Stimulated activated naive CD8-positive, alpha-beta T cell treated with anti-CD3 and anti-CD28 coated beads, Interleukin-15, amount 100 ng/mL, for 72 hours (primary cell): ENCODE measurements at places on chromosomes 5 and 9.

DNA sequence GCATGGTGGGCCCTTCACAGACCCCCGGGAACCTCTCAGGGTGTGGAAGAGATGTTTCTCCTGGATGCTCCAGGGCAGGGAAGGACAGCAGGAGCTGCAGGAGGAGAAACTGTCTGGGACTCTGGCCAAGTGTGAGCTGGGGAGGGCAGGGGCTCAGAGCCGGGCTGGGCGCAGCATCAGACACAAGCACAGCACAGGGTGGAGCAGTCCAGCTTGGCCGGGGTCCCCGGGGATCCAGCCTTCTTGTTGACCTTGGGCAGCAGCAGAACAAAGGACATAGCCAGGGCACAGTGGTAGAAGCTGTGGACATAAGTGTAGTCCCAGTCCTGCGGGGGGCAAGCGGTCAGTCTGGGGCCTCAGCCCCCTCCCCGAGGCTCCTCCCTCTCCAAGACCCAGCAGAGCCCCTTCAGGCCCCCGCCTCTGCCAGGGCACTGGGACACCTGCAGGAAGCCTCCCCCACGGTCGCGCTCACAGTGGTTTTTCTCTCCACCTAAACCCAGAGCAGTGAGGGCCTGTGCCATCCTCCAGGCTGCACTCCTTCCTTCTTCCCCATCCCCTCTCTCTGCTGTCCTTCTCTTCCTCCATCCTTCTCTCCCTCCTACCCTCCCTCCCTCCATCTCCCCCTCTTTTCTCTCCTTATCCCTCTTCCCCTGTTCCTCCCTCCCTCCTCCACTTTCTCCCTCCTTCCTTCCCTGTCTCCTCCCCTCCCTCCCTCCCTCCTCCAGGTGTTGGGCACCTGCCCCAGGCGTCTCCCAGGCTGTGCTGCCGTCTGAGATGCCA is 10.1 kb downstream of the MYMK start:
- DNase-seq, result no peak

DNA sequence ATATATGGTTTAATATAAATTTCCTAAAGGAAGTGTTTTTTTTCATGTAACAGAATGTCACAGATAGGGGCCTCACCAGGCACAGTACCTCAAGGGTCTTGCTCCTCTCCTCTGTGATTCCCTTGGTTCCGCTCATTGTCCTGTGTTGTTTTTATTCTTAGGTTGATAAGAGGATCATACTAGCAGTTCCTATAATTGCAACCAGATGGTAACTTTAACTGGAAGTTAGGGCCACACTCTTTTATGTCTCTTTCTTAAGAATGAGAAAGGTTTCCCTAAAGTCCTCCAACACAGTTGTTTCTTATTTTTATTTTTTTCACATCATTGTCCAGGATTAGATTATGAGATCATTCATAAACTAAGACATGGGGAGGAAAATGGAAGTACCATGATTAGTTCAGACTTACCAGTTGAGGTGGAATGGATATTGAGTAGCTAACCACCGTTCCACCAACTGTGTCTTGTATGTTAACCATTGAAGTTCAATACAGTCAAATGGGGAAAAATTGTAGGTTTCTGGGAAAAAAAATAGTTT is 41.1 kb downstream of the FAM174A start:
- DNase-seq, result no peak

GRCh38 chr5:75306746-75307145 is 30.3 kb upstream of the HMGCR start:
- no peak for DNase-seq

GRCh38 chr5:66718374-66719002 is 122.3 kb downstream of the MAST4 start:
- no peak for DNase-seq
